ENCODE measurements at places on chromosomes 4 and X.
A peak's percentile ranks its signal among the peaks of the same experiment; 100 is the strongest.

DNA sequence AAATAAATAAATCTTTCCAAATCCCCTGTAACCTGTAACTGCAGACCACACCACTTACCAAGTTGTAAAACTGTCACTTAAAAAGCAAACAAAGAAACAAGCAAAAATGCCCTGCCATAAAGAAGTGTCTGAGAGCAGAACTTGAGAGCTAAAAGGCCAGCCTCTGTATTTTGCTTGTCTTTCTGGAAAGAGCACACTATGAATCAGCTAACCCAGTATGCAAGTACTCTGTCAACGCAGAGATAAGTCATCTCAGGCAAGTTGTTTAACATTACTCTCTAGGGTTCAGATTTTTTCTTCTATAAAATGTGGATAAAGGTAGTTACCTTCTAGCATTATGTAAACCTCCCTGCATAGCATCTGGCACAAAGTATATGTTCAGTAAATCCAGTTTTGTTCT is 134.8 kb downstream of the HS3ST1 start:
- no peak for DNase-seq

- no peak for DNase-seq
These were observed 17.4 kb downstream of the TLR10 start for GRCh38 chr4:38765382-38765781.

DNA sequence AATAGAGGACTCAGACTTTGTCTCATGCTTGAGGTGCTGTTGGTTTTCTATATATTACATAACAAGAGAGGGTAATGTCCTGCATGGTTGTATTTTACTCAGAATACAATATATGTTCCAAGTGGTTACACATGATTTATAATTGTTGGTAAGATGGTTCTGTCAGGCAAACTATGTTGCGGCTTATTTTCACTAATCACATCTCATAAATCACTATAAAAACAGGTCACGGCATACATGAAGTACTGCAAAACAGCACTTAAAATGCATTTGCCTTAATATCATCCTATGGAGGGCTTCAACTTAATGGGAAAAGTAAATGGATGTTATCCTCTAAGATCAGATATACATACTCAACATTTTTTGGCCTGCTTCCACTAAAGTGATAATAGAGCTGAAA is 246.0 kb upstream of the ARSJ start:
- no peak for DNase-seq

DNA sequence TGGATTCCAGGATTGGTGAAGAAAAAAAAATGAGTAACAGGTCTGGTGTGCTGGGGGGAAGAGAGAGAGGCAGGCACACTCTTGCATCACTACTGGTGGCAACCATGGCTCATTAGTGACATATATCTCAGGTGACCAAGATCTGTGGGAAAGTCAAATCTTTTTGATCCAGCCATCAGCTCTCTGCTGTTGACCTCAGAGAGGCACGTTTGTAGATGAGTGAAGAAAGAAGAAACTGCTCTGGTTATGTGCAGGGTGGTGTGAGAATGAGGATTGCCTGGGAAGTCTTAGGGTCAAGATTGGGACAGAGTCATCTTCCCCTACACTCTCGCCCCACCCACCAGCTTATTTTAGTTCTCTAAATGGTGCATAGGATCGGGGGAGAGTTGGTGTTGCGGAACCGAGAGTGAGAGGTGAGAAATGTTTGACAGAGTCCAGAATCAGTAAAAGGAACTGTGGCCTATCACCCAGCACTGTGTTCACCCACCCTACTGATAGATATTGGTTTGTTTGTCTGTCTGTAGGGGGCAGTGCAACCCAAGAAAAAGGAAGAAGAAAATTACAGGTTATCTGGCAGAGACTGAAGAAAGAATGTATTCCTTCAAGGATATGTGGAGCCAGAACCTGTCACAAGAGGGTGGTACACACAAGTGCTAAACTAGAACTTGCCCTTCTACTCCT is 21.9 kb downstream of the ARMCX6 start:
- DNase-seq = peak; percentile 29

DNA sequence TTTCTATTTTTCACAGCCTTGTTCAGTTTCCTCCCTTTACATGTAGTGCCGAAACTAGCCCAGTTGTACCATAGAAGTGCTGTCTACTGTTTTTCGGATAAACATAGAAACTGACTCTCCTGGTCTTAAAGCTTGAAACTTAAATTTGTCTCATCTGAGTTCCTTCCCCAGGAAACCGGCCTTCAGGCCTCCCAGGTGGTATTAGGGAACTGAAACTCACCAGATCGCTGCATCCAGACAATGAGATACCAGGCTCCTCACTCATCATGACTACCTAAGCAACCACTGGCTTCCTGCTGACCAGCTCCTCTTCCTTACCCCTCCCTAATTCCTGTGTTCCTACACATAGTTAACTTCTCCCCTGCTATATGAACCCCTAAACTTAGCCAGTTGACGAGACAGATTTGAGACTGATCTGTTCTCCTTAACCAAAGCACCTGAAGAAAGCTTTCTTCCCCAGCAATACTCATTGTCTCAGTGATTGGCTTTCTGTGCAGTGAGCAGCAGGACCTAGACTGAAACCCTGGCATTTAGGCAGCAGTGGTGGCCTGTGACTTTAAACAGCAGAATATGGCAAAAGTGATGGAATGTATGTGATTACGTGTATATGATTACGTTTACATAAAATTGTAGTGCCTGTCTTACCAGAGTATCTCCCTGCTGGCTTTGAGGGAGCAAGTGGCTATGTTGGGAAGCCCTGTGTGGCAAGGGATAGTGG is 959.1 kb upstream of the LCORL start:
- no peak for DNase-seq

DNA sequence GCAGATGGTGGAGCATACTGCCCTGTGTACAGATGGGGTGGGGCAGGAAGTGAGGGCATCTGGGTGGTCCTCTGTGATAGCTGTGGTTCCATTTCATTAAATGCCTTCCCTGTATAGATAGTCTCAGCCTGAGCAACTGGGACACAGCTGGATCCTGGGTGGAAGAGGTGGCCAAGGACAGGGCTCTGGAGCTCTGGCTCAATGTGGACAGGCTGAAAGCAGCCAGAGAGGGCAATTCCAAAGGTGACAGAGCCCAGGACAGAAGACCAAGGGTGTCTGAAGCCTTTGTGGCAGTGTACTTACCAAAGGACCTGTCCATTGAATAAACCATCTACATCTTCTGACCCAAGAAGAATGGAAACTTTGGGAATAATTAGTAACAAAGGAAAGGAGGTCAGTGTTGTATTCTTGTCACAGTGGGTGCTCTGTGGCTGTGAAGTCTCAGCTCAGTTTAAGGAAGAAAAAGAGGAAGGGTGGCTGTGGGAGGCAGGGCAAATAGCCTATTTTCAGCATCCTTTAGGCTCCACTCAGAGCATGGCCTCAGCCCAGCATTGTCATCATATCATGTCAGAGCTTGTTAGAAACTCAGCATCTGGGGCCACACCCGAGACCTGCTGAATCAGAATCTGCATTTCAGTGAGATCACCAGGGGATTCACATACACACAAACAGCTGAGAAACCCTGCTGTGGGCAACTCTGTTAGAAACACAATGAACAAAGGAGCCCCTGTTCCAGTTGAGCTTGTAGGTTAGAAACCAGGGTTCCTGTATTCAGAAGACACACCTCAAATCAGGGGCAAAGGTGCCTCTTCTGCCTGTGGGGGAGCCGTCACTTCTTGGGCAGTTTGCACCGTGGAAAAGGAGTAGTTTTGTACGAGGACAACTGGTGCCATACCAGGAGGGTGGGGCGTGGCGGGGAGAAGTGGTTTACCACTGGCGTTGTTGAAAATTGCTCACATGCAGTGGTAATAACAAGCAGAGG is 168.6 kb downstream of the PTTG2 start:
- DNase-seq = no peak

- no peak for DNase-seq
These were observed 15.4 kb downstream of the STOX2 start for GRCh38 chr4:183920512-183920911.

DNA sequence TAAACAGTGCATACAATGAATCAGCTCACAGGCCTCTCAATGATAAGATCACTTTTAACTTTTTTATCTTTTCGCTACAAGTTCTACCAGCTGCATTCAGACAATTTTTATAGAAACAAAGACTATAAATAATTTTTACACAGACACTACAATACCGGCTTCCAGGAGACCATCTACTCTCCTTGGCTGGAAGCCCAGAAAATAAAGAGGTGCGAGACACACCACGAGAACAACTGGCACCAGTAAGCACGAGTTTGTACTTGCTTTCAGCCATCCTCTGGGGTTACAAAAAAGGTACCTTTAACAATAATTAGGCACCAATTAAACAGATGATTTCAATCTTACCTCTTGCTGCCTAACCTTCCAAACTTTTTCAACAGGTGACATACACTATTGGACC is 11.2 kb upstream of the PRDX4 start:
- DNase-seq = no peak

DNA sequence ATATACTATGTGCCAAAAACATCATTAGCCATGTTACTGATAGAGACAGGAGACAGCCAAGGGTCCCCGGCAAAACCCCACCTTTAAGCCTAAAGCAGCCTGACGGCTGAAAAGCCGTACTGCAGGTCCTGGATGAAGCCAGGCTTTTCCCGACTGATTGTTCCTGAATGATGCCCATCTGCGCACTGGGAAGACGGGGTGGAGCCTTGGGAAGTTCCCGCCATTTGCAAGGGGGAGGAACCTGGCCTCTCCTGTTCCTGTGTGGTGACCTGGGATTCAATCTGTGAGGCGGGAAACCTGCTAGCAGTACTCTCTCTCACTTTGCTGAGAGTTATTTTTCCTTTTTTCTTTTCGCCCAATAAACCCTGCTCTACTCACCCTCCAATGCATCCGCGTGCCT is 15.1 kb upstream of the CAMK2D start:
- no peak for DNase-seq

DNA sequence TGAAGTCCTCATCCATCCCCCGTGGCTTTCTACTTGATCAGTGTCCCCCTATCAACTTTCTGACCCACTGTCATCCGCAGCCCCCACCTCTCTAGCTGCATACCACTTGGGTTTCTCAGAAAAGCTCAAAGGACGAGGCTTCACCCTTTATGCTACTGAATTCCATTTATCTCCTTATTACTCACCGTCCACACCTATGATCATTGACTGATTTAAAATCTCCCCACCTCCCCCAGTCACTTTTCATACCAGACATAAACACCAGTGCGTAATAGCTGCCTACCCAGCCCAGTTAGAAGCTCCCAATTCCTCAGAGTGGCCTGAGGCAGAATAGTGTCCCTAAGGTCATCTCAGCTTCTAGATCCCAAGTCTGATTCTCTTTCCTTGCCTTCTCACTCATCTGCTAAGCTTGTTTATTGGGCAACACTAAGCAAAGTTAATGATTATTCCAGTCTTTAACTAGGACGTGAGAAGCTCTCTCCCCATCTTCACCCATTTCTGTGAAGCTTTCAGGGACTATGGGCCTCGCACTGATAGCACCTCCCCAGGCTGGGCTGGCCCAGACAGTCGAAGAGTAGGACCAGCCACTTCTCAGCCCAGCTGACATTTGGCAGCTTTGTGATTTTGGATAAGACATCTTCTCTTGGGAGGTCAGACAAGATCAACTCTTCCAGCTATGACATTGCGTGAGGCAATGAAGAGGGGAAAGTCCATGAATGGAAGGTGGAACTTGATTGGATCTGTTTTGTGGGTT is 7.2 kb upstream of the DDX60L start:
- DNase-seq = no peak

GRCh38 chr4:17475481-17475880 is 36.4 kb downstream of the QDPR start:
- DNase-seq = no peak

DNA sequence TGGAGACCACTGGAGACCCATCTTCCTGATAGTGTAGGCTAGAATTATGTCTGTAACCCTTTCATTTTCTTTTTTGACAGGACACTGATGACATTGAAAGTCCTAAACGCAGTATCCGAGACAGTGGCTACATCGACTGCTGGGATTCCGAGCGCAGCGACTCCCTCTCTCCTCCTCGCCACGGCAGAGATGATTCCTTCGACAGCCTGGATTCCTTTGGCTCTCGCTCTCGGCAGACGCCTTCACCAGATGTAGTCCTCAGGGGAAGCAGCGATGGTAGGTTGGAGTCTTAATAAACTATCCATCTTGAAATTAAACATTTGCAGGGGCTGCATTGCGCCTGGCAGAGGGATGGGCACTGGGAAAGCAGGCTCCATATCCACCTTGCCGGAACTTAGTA is 75.4 kb downstream of the LIMCH1 start:
- no peak for DNase-seq

DNA sequence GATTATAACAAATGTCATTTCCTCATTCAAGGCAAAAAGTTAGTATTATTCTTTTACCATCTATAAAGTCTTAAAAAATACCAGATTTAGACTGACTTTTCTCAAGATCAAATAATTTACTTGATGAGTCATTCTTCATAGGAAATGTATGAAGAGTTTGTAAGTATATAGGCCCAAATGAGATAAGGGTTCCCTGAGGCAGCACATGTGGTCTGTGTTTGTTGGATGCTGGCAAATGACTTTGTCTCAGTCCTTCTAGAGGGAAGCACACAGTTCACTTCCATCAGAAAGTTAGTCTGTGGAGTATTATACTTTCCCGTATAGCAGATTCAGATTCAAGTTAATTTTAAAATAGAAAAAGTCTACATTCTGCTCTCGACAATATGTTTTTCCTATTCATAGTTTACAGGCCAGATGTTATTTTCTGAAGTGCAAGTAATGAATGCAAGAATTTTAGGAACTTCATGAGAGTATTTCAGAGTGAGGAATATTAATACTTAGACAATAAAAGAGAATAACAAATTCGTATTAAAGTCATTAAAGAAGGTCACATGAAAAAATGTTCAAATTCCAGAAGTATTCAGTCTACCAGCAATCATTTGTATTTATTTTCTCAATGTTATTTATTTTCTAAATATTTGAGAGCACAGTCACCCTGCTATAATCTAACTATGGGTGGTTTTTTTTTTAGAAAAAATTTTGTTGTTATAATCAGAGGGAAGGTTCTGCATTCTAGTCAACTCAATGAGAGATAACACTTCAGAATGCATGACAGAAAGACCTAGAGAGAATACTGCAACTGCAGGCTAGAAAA is 601.8 kb upstream of the ZFP42 start:
- no peak for DNase-seq

GRCh38 chr4:39039108-39039507 is 6.9 kb upstream of the TMEM156 start:
- DNase-seq = no peak

- no peak for DNase-seq
These were observed 48.2 kb upstream of the GC start for GRCh38 chr4:71832049-71832448.

DNA sequence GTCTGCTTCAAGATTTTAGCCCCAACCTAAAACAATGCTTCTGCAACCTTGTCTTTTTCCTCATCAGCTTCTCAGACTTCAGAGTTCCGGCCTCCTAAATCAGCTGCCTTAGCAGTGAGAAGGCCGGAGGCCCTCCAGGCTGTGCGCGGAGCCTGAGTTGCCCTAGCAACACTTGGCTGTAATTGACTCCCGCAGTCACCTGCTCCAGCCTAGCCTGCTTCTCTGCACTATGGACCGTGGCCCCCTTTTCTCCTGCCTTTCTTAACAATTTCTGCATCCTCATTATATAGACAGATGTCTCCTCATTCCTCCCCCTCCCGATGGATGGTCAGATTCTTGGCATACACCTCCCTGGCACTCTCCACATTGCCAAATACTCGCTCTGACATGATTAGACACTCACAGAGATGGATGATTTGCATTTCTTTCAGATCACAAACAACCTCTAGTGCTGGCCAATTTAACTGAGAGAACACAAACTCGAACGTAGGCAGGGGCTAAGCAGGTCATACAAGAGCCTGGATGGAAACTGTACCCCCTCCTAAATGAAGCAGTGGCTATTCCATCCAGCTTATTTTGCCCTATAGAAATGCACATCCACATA is 9.5 kb upstream of the HUWE1 start:
- no peak for DNase-seq
